SK-N-SH (cell line): ENCODE measurements at places on chromosomes 7 and 10.

DNA sequence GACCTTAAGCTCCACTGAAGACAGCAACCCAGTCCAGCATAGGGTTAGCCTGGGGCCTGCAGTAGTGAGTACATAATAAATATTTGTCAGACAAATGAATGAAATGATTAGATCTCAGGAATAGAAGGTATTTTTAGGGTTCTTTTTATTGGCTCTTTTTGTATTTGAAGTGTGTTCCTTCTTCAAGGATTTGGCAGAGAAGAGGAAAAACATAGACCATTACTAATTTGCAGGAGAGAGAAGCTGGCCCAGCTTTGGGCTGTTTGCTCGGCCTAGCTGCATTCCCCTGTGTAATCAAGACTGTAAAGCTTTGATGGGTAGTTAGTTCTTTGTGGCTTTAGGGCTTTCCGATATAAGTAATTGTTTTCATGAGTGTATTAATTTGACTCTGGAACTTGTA lies 64.2 kb downstream of the CNNM2 start:
- H3K4me1 ChIP-seq, result no peaks in the 10 kb centered on the region
- no peak overlapping the region for H3K27ac ChIP-seq
- H3K27me3 ChIP-seq, result no peaks in the 10 kb centered on the region
- DNase-seq, result no peak

- no peaks in the 10 kb centered on the region for H3K4me1 ChIP-seq
- no peak for DNase-seq
- no peak overlapping the region for H3K4me3 ChIP-seq
- peak overlapping the region; percentile 4; the same call in 1 of the 2 replicates for H3K27ac ChIP-seq
- no peaks in the 10 kb centered on the region for H3K27me3 ChIP-seq
Observed at GRCh38 chr10:12019283-12019971, 23.2 kb downstream of the UPF2 start.

DNA sequence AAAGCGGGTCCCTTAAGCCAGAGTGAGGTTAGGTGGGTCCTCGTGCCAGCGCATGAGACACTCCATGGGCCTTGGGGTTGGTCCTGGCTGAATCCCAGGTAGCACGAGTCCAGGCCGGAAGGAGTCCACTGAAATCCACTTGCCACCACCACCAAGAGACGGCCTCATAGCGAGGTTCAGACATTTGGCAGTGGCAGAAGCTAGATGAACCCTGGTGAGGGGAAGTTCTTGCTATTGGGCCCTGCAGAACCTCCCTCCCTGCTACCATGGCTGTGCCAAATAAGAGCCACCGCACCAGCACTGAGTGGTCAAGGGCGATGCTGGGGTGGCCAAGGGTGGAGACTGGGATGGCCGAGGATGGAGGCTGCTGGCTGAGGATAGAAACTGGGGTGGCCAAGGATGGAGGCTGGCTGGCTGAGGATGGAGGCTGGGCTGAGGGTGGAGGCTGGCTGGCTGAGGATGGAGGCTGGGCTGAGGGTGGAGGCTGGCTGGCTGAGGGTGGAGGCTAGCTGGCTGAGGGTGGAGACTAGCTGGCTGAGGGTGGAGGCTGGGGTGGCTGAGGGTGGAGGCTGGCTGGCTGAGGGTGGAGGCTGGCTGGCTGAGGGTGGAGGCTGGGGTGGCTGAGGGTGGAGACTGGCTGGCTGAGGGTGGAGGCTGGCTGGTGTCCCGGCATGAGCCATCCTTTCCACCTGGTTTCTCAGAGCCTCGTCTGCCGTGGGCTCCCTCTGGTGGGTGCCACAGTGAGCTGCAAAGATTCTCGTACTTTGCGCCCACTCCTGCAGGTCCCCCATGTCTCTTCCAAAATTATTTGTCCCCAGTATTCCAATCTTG lies 88.2 kb downstream of the ELFN1 start:
- DNase-seq, result peak; percentile 80
- H3K27ac ChIP-seq, result no peak overlapping the region
- H3K27me3 ChIP-seq, result no peaks in the 10 kb centered on the region; the same call in 1 of the 2 replicates
- no peaks in the 10 kb centered on the region for H3K4me1 ChIP-seq

GRCh38 chr10:55630491-55631056 lies 730.5 kb downstream of the ZWINT start:
- H3K4me3 ChIP-seq, result peak overlapping the region; percentile 72
- H3K27me3 ChIP-seq, result peaks cover 8% of the 10 kb centered on the region
- DNase-seq, result peak; percentile 44
- no peaks in the 10 kb centered on the region for H3K36me3 ChIP-seq
- peak overlapping the region; percentile 77 for H3K27ac ChIP-seq
- H3K4me1 ChIP-seq, result peaks cover 7% of the 10 kb centered on the region

DNA sequence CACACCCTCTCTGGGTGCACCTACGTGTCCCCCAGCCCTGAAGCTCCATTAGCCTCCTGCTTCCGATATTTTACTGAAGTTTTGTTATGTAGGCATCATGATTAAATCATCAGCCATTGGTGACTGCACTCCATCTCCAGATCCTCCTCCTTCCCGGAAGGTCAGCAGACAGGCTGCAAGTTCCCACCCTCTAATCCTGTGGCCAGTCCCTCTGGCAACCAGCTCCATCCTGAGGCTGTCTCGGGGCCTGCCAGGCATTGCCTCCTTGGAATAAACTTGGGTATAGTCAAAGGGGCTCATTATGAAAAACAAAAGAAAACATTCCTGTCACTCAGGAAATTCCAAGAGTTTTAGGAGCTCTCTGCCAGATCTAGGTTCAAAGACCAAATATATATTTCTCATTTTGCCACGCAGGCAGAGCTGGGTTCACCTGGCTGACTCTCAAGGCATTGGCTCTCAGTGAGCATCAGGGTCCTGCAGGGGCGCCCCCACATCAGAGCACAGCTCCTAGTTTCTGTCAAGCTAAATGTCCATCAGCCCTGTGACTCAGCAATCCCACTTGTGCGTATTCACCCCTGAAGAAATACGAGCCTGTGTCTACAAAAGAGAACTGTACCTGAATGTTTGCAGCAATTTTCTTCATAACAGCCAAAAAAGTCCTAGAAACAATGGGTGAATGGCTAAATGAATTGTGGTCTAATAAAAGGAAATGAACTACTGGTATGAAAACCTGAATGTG lies 27.4 kb upstream of the TMEM72 start:
- no peaks in the 10 kb centered on the region for H3K36me3 ChIP-seq
- no peak overlapping the region for H3K4me3 ChIP-seq
- DNase-seq, result no peak
- H3K27ac ChIP-seq, result no peak overlapping the region
- H3K27me3 ChIP-seq, result peaks cover 37% of the 10 kb centered on the region

DNA sequence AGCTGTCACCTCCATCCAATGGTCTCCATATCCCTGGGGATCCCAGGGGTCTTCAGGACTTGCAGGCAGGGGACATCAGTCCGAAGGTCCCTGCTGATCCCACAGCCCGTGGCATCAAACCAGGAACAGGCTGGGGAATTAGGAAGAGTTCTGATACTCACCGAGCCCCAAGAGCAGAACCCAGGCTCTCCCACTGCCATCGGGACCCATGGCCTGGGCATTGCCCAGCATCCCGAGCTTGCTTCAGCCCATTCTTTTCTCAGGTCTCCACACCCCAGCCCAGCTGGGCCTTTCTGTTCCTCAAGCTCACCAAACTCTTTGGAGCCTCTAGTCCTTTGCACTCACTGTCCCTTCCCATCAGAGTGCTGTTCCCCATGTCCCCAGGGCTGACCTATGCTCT lies 280.9 kb downstream of the GRID1 start:
- H3K4me1 ChIP-seq, result no peaks in the 10 kb centered on the region
- H3K27me3 ChIP-seq, result no peaks in the 10 kb centered on the region
- H3K27ac ChIP-seq, result no peak overlapping the region
- DNase-seq, result no peak
- H3K36me3 ChIP-seq, result no peaks in the 10 kb centered on the region

DNA sequence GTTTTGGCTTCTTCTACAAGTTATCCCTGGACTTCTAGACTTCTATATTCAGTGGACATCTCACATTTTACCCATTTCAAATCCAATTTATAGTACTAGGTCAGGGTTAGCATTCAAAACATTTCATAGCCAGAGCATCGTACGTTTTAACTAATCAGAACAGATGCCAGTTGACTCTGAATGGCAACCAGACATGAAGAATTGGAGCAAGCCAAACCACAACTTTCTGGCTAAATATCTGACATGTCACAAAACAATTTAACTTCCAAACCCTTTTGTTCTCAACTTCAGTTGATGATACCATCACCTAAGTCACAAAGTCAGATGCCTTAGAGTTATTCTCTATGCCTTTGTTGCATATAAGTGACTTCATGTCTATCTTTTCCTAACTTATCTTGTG lies 1105.7 kb downstream of the XPNPEP1 start:
- DNase-seq, result no peak
- H3K27ac ChIP-seq, result no peak overlapping the region; the same call in 1 of the 2 replicates
- peaks cover 6% of the 10 kb centered on the region; the same call in 1 of the 2 replicates for H3K4me1 ChIP-seq
- H3K4me3 ChIP-seq, result no peak overlapping the region

GRCh38 chr7:2663121-2663886 lies 24.7 kb upstream of the AMZ1 start:
- no peaks in the 10 kb centered on the region for H3K4me1 ChIP-seq
- no peak overlapping the region for H3K27ac ChIP-seq

GRCh38 chr10:6393168-6393567 lies 186.9 kb downstream of the PRKCQ start:
- no peaks in the 10 kb centered on the region for H3K27me3 ChIP-seq
- H3K4me3 ChIP-seq, result no peak overlapping the region
- H3K27ac ChIP-seq, result no peak overlapping the region
- no peaks in the 10 kb centered on the region for H3K36me3 ChIP-seq
- no peak for DNase-seq
- no peaks in the 10 kb centered on the region for H3K4me1 ChIP-seq

DNA sequence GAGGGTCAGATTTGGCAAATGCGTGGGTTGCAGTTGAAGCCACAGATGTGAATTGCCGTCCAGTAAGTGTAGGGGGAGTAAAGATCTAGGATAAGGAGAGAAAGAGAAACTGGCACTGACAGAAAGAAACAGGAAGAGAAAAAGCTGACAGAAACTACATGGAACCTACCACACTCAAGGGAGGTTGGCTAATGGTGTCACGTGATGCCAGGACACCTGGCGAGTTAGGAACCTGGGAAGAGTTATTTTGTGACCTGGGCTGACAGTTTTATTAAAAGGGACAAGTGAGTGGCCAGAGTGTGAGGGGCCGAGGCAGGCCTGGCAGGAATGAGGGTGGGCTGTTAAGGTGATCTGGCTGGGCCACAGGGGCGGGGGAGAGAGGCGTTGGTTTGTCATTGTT lies 188.7 kb downstream of the ADARB2 start:
- no peak for DNase-seq
- H3K27me3 ChIP-seq, result no peaks in the 10 kb centered on the region

GRCh38 chr7:75572396-75572795 lies 80.3 kb downstream of the SPDYE5 start:
- H3K36me3 ChIP-seq, result no peaks in the 10 kb centered on the region
- no peak for DNase-seq
- no peak overlapping the region for H3K4me3 ChIP-seq
- no peak overlapping the region for H3K27ac ChIP-seq
- H3K27me3 ChIP-seq, result no peaks in the 10 kb centered on the region
- peaks cover 9% of the 10 kb centered on the region; the same call in 1 of the 2 replicates for H3K4me1 ChIP-seq

- H3K27ac ChIP-seq, result no peak overlapping the region
- no peaks in the 10 kb centered on the region for H3K4me1 ChIP-seq
- no peaks in the 10 kb centered on the region for H3K36me3 ChIP-seq
- DNase-seq, result no peak
Observed at GRCh38 chr7:159070431-159071148, 74.1 kb downstream of the VIPR2 start.

GRCh38 chr10:1061930-1062774 lies 6.0 kb downstream of the WDR37 start:
- no peaks in the 10 kb centered on the region for H3K27me3 ChIP-seq
- no peak overlapping the region for H3K27ac ChIP-seq
- peaks cover 10% of the 10 kb centered on the region; the same call in 1 of the 2 replicates for H3K36me3 ChIP-seq
- no peaks in the 10 kb centered on the region; the same call in 1 of the 2 replicates for H3K4me1 ChIP-seq

DNA sequence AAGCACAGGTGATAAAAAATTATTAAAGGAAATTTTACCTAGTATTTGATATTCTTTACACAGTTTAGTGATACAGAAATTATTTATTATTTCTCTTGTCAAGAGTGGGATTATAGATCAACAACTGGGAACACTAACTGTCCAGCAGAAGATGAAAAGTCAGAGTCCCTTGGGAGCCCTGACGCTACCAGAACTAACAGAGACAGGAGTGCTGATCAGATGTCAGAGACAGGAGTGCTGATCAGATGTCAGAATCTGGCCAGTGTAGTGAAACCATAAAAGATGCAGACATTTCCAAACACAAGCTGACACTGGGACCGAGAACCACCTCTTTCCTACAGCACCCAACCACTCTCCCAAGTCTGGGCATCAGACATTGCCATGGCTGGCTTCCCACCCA lies 828.2 kb downstream of the TNS3 start:
- H3K27me3 ChIP-seq, result no peaks in the 10 kb centered on the region
- H3K4me1 ChIP-seq, result peaks cover 45% of the 10 kb centered on the region
- H3K4me3 ChIP-seq, result no peak overlapping the region
- H3K27ac ChIP-seq, result no peak overlapping the region
- H3K36me3 ChIP-seq, result no peaks in the 10 kb centered on the region
- DNase-seq, result no peak

DNA sequence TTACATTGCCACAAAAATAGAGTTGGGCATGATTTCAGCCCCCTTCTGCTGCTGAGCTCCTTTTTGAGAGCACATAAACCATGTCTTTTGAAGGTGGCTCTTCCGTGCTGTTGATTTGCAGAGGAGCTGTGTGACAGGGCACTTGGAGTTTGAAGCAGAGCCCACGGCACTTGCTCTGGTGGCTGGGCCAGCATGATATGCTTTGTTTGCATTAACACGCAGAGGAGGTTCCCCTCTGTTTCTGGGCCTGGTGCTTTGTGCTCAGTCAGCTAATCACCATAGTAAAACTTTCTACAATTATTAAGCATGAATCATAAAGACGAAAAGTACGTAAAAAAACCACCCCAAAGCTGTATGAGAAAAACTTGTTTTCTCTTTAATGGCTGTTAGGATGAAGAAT lies 40.1 kb downstream of the RBM33 start:
- H3K27me3 ChIP-seq, result no peaks in the 10 kb centered on the region
- peaks cover 40% of the 10 kb centered on the region for H3K36me3 ChIP-seq
- no peak overlapping the region for H3K27ac ChIP-seq
- no peak for DNase-seq
- H3K4me1 ChIP-seq, result no peaks in the 10 kb centered on the region
- H3K4me3 ChIP-seq, result no peak overlapping the region

- H3K27ac ChIP-seq, result peak overlapping the region; percentile 18; the same call in 1 of the 2 replicates
- no peak overlapping the region for H3K4me3 ChIP-seq
- DNase-seq, result no peak
- H3K4me1 ChIP-seq, result peaks cover 15% of the 10 kb centered on the region; the same call in 1 of the 2 replicates
Observed at GRCh38 chr10:109902992-109903947, 20.0 kb downstream of the XPNPEP1 start.

- peak overlapping the region; percentile 22; the same call in 1 of the 2 replicates for H3K4me3 ChIP-seq
- peak; percentile 97 for DNase-seq
- no peaks in the 10 kb centered on the region for H3K27me3 ChIP-seq
- peak overlapping the region; percentile 93 for H3K27ac ChIP-seq
- peaks cover 53% of the 10 kb centered on the region; the same call in 1 of the 2 replicates for H3K4me1 ChIP-seq
- H3K36me3 ChIP-seq, result no peaks in the 10 kb centered on the region
Observed at GRCh38 chr7:4144811-4145510, 537.1 kb upstream of the FOXK1 start.
